Thoracic aorta (tissue), 2 donors: ENCODE measurements at places on chromosomes 12 and 14. TPM values are rescaled to one million over a fixed set of nuclear protein-coding genes. Genes with fewer than 3 reads are reported as not detected.

The CCDC177 gene
- total RNA-seq, result not detected

GRCh38 chr14:61502459-61503093 is 181.2 kb downstream of the PRKCH start:
- no peak for DNase-seq

- DNase-seq, result no peak
Observed at GRCh38 chr12:111024205-111024801, 103.9 kb upstream of the MYL2 start.

- no peak for DNase-seq
Observed at GRCh38 chr14:77498984-77499527, 440 bp upstream of the ISM2 start.

The INF2 gene
- 124 TPM for total RNA-seq

DNA sequence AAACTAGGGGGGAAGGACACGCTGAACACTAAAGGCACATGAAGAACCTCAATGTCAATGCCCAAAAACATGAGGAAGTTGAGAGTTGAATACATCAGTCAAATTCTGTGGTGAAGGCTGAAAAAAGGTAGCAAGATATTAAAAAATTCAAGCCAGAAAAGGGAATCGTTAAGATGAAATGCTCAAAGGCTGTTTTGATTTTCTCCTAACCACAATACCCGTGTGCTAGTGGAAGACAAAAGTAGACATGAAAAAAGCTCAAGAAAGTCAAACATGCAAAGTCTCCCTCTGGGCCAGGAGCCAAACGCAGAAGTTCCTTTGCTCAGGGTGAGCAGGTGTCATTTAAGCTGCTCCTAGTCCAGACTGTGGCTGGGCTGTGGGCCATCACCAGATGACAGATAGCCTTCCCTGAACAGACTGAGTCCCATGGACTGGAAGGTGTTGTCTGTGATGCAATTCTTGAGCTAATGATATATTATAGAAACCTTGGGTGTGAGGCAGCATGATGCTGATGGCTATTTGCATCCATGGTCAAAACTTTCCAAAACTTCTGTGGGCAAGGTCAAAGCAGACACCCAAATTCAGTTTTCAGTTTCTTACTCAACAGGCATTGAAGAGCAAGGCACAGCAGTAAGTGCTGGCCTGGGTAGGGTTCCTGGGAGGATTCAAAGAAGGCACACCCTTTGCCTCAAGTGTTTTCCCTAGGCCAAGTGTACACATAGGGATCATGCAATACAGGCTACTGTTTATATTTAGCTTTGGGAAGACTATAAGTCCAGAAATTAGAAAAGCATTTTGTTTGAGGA is 81.6 kb downstream of the MYRFL start:
- no peak for DNase-seq

DNA sequence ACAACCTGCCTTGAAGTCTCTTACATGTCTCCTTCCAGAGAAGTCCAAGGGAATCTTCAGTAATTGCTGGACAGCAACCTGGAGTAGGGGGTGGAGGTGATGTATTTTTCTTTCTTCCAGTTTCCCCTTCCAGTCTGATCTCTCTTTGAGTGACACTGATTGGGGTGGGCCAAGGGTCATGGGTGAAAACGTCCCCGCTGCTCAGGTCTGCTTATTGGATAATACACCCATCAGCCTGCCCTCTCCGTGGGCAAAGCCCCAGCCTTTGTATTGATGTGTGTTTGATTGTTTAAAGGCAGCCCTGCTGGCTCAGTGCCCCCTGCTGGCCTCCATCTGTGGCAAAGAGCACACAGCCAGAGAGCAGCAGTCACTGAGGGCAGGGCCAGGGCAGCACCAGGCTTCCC is 35.7 kb upstream of the ATP2A2 start:
- no peak for DNase-seq

The ZBTB39 gene
- 3.1 TPM for total RNA-seq

The CD163L1 gene
- total RNA-seq, result 1.6 TPM

The AICDA gene
- not detected for total RNA-seq

DNA sequence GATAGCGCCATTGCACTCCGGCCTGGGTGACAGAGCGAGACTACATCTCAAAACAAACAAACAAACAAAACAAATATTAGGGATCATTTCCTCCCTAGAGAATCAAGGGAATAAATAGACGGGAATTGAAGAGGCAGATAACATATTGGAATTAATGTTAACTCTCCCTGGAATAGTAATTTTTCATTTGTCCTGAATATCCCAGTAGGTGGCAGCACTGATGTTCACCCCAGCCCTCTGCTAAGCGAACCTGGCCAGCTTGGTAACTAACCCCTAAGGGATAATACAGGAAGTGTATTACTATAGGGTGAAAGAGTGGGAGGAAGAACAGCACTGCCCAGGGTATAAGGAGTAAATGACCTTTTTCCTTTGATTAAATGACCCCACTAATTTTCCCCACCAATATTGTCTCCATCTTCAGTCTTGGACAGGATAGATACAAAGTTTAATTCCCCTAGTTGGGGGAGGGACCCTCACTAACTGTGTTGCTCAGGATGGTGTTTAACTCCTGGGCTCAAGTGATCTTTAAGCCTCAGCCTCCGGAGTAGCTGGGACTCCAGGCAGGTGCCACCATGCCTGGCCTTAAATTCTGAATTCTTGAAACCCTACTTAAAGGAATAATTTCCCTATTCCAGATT is 40.5 kb downstream of the SLC2A14 start:
- DNase-seq, result no peak

The RGS6 gene
- total RNA-seq, result 4.7 TPM

- DNase-seq, result no peak
Observed at GRCh38 chr14:22769369-22769768, 2.9 kb downstream of the OXA1L start.

DNA sequence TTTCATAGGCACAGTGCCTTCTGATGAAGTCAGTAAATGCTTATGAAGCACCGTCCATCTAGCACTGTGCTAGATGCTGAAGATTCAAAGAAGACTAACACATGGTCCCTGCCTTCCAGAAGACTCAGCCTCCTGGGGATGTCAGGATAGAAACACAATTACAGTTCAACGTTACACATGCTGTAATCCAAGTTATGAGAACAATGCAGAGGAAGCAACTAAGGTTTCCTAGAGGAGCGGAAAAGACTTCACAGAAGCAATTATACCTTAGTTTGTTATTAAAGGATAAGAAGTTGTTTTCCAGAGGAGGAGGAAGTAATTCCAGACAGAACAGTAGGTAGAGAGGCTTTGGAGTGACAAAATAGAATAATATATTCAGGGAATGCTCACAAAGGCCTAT is 66.9 kb upstream of the FGD4 start:
- DNase-seq, result no peak

DNA sequence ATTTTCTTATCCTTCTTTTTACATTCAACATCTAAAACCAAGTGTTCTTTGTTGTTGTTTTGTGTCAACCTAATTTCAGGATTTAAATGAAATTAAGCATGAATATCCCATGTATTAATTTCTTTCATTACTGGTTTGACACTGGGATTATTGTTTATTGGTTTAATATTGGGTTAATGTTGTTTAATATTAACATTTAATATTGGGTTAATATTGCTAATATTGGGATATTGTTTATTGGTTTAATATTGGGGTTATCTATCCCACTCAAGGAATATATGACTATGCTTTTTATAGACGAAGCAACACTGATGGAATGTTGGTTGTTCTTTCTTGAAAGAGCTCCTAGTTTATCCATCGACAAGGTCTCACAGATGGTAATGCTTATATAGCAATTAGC is 45.9 kb downstream of the TMPRSS12 start:
- DNase-seq, result no peak

DNA sequence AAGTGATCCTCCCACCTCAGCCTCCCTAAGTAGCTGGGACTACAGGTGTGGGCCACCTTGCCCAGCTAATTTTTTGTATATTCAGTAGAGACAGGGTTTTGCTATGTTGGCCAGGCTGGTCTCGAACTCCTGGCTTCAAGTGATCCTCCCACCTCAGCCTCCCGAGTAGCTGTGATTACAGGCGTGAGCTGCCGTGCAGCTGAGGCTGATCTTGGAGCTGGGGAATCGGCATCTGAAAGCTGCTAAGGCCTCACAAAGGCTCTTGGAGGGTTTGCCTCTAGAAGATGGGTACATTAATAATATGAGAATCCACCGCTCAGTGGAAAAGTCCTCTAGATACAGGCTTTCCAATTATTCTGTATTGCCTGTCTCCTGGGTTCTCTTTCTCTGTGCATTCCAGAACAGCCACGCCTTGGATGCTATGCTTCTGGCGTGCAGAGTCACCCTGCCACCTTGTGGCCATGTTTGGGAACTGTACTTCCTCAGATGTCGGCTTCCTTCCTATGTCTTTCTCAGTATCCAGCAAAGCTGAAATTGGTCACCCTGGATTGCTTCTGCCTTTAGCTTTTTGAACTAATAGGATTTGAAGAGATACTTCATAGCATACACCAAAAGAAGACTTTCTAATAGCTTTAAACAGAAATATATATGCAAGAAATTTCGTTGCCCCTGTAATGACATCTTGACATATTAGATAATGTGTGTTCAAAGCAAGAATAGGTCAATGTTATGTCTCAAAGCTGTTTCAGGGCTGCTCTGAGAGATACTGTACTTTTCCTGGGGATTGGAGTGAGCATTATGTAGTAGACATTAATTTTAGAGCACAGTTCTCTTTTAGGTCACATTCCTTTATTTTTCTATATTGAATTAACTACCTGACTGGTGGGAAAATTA is 75.4 kb downstream of the SNAPC1 start:
- DNase-seq, result peak; percentile 37

DNA sequence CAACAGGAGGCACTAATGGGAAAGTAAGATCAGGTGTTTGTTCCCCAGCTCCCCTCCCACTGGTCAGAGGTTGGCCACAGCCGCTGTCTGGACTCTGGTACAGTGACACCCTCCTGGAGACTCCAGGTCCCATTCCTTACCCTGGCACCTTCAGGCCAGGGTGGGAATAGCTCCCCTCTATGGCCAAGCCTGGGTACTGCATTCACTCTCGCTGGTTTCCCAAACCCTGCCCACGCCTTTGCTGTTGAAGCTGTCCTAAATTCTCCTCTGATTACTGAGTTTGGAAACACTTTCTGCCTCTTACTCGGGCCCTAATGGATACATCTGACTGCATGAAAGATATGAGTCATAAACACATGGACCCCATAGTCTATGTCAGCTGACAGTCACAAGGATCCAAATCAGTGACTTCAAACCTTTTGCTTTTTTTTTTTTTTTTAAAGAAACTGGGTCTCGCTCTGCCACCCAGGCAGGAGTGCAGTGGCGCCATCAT is 17.9 kb downstream of the HRK start:
- no peak for DNase-seq

The AGAP2 gene
- 1.2 TPM for total RNA-seq

- DNase-seq, result no peak
Observed at GRCh38 chr12:124594851-124595250, 27.4 kb upstream of the NCOR2 start.

GRCh38 chr14:72790887-72791566 is 102.9 kb downstream of the DPF3 start:
- DNase-seq, result no peak

DNA sequence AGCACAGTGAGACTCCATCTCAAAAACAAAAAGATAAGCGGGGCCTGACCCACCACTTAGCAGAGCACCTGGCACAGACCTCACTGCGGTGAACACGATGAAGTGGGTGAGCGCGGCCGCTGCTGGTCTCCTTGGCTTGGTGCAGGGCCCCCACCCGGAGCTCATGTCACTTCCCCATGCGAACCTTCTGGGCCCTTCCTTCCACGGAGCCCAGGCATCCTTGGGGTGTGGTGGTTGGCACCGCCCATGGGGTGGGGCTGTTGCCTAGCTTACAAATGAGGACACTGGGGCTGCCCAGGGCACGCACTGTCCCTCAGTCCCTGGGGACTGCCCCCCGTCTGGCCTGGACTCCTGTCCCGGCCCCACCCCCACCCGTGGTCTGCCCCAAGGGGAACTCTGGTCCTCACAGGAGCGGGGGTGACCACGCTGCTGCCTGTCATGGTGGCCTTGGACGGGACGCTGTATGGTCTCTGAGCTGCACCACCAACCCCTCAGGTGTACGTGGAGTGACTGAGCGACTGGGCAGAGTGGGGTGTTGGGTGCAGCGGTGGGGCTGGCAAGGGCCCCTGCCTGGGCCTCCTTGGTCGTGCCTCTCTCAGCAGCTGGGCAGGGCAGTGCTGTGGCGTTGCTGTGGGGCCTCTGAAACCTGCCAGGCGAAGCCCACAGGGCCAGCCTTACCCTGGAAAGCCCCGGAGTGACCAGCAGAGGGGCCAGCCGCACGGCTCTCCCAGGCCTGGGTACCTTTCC is 15.3 kb downstream of the FBRSL1 start:
- DNase-seq, result no peak

GRCh38 chr14:74954232-74954946 is 1.0 kb downstream of the PGF start:
- DNase-seq, result no peak

DNA sequence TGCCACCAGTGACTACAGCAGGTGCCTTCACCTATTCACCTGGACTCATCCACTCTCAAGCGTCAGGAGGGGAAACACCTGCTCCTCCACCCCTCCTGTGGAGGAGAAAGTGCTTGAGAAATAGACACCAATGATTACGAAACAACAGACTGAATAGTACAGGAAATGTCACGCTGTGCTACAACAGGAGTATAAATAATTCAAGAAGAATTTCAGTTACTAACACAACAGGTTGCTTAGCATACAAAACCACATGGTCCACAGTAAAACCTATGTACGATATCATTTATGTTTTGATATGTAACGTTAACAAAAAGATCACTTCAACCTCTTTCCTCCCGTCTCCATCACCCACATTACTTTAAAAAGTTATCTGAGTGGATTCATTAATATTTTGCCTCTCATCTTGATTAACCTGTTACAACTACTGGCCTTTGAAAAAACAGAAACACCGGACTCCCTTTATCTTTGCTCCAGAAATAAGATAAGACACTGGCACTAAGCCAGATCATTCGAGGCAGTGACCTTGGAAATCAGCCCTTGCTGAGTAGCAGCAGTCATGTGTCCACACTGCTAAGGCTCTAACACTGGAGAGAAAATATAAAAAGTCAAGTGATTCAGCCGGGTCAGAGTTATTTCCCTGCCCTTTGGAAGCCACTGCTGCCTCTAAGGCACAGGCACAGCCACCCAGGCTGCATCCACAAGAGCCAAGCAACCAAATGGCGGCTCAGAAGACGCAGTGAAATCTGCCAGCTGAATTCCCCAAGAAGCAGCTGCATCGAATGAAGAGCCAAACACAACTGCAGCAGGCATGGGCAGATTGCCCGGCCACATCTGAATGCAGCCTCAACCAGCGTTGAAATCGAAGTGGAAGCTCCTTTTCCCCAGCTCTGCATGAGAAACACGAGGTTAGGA is 40.9 kb downstream of the NT5DC3 start:
- DNase-seq, result no peak

The CIT gene
- 0.95 TPM for total RNA-seq

- DNase-seq, result no peak
Observed at GRCh38 chr12:85866986-85867776, 6.9 kb upstream of the NTS start.

DNA sequence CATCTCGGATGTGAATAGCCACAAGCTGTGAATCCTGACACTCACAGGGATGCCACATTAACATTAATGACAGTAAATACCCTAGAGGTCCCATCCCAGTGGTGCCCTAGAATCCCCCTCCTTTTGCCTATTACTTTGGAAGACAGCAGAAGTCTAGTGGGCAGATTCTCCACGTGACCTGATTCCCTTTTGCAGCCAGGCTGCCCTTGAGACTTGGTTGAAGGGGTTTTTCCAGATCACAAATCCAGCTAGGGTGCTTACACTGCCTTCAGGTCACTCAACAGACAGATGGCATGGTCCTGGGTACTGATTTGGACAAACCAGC is 8.7 kb downstream of the HDAC7 start:
- DNase-seq, result no peak

- DNase-seq, result no peak
Observed at GRCh38 chr14:68384881-68385280, 408.0 kb downstream of the ZFP36L1 start.

GRCh38 chr14:65290830-65291229 is 121.7 kb upstream of the FUT8 start:
- DNase-seq, result no peak

GRCh38 chr12:68140556-68140955 is 19.0 kb downstream of the IFNG start:
- DNase-seq, result no peak
